Activated T-cell treated with anti-CD3 and anti-CD28 coated beads, Interleukin-2, amount 50 U/mL, for 48 hours (primary cell): ENCODE measurements at places on chromosomes 12 and 14.

DNA sequence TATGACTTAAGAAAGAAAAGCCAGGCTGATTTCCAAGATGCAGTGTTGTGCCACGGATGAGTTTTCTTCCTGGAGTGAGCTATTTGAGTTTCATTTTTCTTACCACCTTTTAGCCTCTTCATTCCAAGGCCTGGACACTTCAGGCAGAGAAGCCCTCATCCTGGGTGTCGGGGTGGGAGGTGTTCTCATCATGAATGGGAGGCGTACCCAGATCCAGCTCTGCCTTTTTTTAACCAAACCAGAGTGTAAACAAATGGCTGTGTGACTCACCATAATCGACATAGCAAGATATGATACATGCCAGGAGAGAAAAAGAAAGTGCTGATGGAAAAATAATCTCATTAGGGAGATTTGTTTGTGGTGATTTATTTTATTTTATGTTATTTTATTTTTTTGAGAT, 79.9 kb downstream of the ARF6 start:
- DNase-seq, result peak; percentile 64

DNA sequence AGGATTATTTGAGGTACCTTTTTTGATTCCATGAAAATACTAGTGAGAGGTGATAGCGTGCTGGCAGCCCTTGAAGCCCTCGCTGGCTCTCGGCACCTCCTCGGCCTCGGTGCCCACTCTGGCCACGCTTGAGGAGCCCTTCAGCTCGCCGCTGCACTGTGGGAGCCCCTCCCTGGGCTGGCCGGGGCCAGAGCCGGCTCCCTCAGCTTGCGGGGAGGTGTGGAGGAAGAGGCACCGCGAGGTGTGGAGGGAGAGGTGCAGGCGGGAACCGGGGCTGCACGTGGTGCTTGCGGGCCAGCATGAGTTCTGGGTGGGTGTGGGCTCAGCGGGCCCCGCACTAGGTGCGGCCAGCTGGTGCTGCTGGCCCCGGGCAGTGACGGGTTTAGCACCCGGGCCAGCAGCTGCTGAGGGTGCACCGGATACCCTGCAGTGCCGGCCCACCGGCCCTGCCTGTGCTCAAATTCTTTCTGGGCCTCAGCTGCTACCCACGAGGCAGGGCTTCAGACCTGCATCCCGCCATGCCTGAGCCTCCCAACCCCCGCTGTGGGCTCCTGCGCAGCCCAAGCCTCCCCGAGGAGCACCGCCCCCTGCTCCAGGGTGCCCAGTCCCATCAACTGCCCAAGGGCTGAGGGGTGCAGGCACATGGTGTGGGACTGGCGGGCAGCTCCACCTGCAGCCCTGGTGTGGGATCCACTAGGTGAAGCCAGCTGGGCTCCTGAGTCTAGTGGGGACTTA, 7.4 kb downstream of the MOK start:
- DNase-seq, result no peak

- DNase-seq, result no peak
Measured at GRCh38 chr12:3750616-3751015, 2.3 kb downstream of the CRACR2A start.

GRCh38 chr14:106208794-106209193, 682.4 kb downstream of the TMEM121 start:
- DNase-seq, result no peak

DNA sequence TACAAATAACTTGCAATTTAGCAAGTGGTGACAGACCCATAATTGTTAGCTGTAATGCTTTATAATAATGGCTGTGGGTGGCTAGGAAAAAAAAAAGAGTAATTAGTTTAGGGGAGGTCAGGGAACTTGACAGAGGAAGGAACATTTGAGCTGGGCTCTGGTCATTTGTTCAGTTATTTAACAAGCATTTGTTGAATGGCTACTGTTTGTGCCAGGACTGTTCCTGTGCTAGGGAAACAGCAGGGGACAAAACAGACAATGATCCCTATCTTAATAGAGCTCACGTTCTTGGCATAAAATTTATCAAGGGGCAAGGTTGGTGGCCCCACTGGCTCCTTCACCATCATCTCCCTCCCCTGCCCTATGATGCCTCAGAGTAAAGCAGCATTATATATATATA, 18.5 kb downstream of the CHST11 start:
- no peak for DNase-seq

- no peak for DNase-seq
Measured at GRCh38 chr12:25960143-25960542, 1.7 kb downstream of the RASSF8 start.

DNA sequence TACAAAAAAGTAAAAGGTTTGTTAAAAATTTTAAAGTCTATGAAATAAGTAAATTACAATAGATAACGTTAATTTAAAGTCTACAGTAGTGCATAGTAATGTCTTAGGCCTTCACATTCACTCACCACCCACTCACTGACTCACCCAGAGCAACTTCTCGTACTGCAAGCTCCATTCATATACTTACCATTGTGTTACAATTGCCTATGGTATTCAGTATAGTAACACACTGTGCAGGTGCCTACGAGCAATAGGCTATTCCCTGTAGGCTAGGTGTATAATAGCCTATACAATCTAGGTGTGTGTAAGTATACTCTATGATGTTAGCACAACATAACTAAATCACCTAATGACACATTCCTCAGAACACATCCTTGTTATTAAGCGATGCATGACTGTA, 435.3 kb upstream of the TMTC1 start:
- DNase-seq, result no peak

DNA sequence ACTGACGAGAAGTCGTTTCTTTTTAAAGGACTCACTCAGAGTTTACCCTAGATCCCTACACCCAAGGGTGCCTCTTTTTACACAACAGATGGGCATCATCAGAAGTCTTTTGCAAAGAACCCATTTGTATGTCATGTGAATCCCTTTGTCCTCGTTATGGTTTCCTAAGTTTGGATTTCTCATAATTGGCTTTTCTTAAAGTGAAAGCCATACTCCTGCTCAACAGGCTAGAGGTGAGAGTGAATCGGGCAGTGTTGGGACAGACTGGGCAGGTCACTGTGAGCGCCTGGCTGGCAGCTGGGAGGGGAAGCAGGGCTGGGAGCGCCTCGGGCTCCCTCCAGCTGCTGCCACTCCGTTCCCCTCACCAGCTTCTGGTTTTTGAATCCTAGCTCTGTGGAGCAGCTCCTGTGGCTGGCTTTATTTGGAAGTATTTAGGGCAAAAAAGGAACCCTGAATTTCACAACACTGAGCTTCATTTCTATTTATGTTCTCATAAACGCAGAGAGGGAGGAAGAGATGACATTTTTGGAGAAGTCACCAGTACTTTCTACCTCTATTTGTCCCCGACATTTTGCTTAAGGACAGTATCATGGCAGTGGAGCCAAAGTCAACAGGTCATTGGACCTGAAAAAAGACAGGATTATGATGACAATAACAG, 63.8 kb upstream of the ACTN1 start:
- DNase-seq, result no peak

GRCh38 chr12:68803948-68804656, 3.9 kb upstream of the MDM2 start:
- DNase-seq, result no peak

DNA sequence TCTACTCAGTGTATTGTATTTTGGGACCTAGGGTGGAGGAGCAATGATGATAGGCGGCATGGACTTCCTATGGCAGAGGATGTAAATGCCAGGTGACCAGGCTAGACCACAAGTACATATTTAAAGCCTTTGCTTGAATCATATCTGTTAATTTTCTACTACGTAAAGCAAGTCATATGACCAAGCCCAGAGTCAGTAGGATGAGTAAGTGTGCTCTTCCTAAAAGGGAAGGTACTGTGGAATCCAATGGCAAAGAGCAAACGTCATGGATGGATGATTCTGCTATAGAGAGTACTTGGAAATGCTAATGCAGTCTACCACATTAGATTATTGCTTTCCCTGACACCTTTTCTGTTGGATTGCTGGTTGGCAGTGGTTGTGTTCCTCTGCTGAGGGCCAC, 16.8 kb downstream of the GPATCH2L start:
- DNase-seq, result no peak

DNA sequence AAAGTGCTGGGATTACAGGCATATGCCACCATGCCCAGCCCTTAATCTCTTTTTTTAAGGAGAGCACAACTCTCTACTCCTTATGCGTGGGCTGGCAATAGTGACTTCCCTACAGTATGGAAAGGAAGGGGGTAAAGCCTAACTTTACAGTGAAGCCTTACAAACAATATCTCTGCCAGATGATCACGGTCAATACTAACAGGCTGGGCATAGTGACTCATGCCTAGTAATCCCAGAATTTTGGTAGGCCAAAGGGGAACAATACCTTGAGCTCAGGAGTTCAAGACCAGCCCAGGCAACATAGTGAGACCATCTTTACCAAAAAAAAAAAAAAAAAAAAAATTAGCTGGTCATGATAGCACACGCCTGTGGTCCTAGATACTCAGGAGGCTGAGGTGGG, 5.6 kb downstream of the PYM1 start:
- no peak for DNase-seq

- DNase-seq, result no peak
Measured at GRCh38 chr12:59010941-59011340, 90.6 kb upstream of the LRIG3 start.

GRCh38 chr12:122996188-122996601, 15.7 kb downstream of the ARL6IP4 start:
- DNase-seq, result no peak

GRCh38 chr14:21494902-21495762, 16.0 kb downstream of the METTL3 start:
- no peak for DNase-seq

- DNase-seq, result no peak
Measured at GRCh38 chr14:62696929-62697328, 348.3 kb downstream of the KCNH5 start.

- DNase-seq, result no peak
Measured at GRCh38 chr12:24455811-24456210, 493.1 kb downstream of the BCAT1 start.

GRCh38 chr14:95770777-95771176, 56.9 kb upstream of the TCL1A start:
- no peak for DNase-seq

DNA sequence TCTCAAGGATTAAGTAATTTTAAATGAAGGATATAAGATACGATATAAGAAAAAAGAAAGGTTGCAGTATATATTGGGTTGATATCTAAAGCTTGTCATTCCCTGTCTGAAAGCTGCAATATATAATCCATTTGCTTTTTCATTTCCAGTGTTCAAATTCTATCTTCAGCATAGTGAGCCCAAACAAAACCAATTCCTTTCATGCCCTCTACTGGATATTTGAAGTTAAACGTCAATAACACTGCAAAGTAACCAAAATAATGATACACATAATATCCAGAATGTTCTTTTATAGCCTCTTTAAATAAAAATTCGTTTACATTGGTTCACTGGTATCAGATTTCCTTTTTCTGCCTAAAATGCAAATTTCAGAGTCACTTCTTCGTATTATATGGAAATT, 64.5 kb upstream of the DAAM1 start:
- no peak for DNase-seq

DNA sequence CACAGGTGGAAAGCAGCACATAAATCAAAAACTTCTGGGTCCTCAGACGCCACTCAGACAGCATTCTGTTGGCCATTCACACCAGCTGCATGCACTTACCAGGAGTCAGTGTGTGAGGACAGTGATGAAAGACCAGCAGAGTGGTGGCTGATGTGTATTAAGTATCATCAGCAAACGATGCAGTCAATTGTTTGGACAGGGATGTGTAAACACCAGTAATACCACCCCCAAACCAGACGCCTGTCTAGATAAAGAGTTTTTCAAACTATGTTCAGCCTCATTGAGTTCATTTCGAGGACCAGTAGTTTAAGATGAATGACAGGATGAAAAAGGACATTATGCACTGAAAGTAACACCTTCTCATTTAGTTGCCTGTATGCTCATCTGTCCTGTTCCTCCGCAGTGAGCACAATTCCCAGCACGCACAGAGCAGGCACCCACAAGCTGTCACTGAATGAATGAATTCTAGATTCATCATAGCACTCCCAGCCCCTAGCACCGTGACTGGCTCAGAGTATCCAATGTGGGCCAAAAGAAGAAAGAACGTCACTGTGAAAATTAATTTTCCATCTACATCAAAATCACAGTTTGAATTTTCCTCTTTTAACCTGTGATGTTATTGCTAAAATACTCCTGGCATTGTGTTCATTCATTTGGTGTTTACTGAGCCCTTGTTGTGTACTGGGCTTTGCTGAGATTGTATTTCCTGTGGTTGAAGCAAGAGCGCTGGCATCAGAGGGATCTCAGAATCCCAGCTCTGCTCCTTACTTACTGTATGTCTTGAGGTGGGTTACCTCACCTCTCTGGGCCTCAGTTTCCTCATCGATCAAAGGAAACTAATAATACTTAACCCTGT, 124.8 kb upstream of the NOS1 start:
- no peak for DNase-seq

- DNase-seq, result no peak
Measured at GRCh38 chr12:79322905-79323304, 367.9 kb downstream of the PAWR start.

- no peak for DNase-seq
Measured at GRCh38 chr12:18583655-18584054, 154.2 kb downstream of the PLCZ1 start.

DNA sequence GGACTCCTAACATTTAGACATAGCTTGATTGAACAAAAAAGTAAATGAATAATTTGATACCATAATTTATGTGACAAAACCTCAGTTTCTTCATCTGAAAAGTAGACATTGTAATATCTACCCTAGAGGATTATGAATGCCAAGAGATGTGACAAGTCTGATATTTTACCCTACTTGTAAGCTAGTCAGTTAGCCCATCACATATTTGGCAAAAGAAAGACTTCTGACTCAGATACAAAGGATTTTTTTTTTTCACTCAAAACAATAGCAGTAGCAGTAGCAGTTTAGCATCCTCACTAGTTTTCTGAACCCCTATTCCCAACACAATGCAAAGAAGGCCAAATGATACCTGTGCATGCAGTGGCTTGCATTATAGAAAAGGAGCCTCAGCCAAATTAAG, 377.3 kb upstream of the E2F7 start:
- no peak for DNase-seq

DNA sequence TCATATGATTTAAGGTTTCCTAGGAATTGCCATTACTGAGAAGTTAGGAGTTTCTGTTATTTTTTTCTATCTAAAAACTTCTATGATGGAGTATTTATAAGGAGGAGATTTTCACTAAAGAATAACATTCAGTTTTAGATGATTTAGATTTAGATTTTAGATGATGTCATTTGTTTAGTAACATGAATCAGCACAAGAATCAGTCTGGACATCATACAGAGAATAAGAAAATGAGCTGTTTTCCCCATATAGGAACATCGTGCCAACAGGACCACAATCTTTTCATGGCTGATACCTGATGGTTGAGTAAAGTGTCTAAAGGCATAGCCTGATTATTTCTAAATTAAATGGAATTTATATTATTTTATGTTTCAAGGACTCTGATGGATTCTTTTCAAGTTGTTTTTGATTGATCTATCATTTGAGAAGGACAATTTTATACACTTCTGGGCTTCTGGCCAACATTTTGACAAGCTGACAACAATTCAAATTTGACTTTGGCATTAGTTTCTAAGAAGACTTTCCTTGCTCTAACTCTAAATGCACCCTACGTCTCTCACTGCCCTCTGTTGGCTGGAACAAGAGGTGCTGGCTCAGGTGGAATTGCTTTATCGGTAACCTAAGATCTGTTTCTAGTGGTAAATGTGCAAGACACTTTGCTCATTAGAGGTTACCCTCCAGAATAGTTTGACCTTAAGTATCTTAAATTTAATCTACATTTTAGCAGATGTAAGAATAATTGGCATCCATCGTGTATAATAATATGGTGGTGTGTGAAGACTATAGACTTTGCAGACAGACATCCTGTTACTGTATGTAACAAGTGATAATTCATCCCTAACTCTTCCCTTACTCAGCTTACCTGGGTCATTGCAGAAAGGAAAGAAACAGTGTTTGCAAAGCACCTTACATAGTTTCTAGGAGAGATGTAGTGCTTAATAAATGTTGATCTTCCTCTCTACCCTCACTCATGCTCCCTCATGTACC, 42.8 kb upstream of the CPSF6 start:
- no peak for DNase-seq
